AG08396 (cell line): ENCODE measurements at places on chromosomes 4 and X.

GRCh38 chr4:40327340-40327739, 7.8 kb upstream of the CHRNA9 start:
- DNase-seq: no peak

DNA sequence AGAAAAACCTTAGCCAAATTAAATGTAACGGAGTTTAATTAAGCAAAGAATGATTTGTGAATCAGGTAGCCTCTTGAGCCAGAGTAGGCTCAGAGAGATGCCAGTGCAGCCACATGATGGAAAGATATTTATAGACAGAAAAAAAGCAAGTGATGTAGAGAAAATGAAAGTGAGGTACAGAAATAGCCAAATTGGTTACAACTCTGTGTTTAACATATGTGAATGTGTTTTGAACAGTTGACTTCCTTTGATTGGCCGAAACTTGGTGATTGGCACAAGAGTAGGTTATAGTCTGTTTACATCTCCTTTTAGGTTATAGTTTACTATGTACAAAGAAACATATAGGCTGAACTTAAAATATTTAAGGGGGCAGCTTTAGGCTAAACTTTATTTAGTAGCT, 459.9 kb upstream of the BOD1L1 start:
- no peak for DNase-seq

DNA sequence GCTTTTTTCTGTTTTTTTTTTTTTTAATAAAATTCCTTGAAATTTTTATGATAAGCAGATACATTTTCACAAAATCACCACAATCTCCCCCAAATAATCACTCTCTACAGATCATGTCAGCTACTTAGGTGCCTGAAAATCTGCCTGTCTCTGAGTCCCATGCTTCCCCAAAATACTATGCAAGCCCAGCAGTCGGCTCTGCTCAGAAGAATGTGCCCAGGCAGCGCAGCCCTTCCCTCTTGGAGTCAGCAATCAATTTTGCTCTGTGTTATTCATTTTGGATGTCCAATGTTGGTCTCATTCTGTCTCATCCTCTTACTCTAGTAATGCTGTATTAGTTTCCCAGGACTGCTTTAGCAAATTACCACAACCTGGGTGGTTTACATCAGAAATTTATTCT, 24.9 kb upstream of the C1QTNF7 start:
- DNase-seq: no peak

DNA sequence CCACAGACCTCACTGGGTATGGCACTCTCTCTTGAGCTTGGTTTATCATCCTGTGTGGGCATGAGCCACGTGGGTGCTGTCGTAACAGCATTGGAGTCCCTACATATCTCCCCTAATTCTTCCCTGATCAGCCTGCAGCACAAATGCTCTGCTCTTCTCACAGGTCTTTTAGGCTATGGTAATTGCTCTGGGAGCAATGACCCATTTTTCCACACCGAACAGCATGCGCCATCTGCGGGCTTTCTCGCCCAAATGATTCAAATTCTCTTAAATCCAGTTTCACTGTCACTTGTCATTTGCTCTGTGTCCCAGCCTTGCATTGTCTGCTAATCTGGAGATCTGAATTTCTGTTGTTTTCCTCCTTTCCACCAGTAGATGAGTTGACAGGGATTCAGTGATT, 48.9 kb upstream of the GATB start:
- DNase-seq: no peak

DNA sequence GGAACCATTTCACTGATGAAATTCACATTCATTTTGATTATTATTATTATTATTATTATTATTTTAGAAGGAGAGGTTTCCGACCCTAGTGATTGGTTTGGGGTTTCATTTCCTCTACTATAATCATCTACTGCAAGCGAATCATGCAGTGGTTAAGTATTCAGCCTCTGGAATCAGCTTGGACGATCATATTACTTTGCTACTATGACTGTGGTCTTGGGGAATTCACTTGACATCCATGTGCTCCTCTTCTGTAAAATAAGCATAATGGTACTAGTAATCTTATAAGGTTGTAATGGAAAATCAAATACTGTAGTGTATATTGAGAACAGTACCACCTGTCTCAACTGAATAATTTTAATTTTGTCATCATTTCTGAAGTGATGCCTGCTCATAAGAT, 132.1 kb upstream of the SLC4A4 start:
- peak; percentile 39 for DNase-seq

DNA sequence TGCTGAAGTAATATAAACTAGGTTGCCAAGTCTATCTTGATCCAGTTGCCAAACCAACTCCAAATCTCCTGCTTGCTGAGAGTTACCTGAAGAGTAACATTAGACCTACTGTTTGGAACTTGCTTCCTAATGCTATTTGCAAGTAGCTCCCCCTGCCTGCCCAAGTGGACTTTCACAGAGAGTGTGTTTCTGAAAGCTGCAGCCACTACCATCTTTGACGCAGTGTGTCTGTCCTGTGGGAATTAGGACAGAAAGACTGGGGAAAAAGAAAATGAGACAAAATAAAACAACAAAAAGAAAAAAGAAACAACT, 195.0 kb upstream of the HS3ST1 start:
- no peak for DNase-seq

GRCh38 chrX:107871136-107871535, 45.5 kb downstream of the MID2 start:
- DNase-seq: no peak

- DNase-seq: no peak
Measured at GRCh38 chrX:31588355-31588754, 516.5 kb upstream of the FTHL17 start.

GRCh38 chr4:95092766-95093165, 335.0 kb downstream of the BMPR1B start:
- DNase-seq: no peak

GRCh38 chr4:39384563-39384962, 18.4 kb upstream of the RFC1 start:
- DNase-seq: no peak

DNA sequence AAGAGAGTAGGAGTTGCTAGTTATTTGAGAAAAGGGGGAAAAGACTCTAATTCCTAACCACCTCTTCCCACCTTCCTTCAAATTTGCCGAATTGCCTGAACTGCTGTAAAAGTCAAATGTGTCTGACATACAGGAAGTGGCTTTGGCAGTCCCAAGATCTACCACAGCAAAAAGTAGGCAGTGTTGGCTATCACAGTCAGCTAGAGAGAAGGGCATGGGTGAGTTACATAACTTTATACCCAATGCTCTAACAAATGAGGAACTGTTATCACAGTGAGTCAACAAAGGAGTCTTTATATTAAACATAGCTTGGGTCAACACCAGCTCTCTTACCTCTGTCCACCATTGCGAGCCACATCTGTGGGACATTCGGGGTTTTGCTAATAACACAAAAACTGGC, 2.4 kb upstream of the MBNL3 start:
- no peak for DNase-seq

GRCh38 chr4:151792995-151793394, 32.2 kb upstream of the GATB start:
- no peak for DNase-seq

- DNase-seq: no peak
Measured at GRCh38 chr4:21067351-21067750, 367.1 kb downstream of the PACRGL start.

DNA sequence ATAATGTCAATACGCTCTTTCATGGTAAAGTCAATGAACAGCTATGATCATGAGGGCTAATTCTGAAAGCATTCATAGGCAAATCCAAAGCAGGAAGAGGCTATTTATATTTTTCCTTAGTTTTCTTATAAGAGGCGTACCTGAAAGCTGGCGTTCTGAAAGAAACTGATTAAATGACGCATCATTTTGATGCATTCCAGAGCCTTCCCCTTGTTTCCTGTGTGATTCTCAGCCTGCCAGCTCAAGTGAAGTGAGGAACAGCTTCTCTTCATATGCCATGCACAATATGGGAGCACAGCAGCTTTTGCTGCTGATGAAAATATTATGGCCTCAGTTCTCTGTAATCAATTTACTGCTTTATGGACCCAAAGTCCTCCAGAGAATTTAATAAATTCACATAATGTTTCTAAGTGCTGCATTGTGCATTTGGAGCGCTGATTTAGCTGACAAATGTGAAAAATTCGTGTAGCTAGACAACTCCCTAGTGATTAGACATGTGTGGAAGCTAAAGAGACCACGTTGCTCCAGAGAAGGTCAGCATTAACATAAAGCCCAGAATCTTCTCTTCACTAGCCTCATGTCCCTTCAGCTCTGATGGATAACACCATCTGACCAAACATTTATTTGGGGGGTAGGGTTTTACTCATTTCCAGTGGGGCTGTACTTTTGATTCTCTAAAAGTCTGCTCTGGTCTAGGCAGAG, 110.8 kb downstream of the GPAT3 start:
- DNase-seq: no peak

- peak; percentile 22 for DNase-seq
Measured at GRCh38 chrX:155767051-155767875, 113.9 kb upstream of the VAMP7 start.

- no peak for DNase-seq
Measured at GRCh38 chr4:174696657-174697056, 132.4 kb downstream of the GLRA3 start.

DNA sequence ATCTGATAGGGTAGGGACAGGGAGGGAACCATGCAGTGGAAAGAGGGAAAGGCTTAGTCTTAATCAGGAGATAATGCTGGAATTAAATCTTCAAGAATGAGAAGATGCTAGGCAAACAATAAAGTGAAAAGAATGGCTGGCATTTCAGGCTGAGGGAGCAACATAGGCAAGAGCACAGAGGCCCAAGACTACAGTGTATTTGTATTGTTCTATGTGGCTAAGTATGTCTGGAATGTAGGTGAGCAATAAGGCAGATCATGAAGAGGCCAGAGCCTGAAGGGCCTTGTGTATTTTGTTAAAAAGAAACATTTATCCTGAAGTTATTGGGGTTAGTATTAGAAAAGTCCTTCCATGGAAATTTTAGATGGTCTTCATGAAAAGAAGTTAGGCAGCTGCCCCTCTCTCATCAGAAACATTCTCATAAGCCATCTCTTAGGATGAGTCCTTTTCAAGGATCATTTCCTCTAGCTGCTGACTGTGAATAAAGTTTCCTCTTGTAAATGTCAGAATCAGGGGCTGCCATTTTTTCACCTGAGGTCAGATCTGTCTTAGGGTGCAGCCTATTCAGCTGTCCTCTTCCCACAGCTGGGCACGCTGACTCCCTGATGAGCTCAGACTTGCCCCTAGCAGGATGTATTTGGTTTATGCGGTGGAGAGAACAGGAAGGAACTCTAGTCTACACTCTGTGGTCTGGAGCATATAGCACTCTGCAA, 46.3 kb downstream of the ATP10D start:
- DNase-seq: peak; percentile 55

DNA sequence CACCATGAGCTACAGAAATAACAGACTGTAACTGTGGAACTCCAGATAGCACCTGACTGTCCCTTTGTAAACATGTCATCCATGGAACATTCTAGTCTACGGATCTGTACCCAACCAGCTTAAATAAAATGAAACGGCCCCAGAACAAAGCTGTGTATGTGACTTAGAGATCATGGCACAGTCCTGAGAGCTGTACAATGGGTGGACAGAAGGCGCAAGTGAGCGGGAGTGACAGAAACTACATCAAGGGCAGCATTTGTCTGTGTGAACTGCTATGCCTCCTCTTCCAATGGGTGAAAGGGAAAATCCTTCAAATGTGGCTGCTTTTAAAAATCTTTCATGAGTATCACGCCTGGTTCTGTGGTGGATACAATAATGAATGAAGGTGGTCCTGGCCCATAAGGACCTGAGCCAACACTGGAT, 72.5 kb downstream of the FAT1 start:
- no peak for DNase-seq

- DNase-seq: no peak
Measured at GRCh38 chr4:76003035-76003434, 4.3 kb downstream of the CXCL9 start.

GRCh38 chrX:1932231-1932630, 317.4 kb downstream of the ASMT start:
- no peak for DNase-seq

DNA sequence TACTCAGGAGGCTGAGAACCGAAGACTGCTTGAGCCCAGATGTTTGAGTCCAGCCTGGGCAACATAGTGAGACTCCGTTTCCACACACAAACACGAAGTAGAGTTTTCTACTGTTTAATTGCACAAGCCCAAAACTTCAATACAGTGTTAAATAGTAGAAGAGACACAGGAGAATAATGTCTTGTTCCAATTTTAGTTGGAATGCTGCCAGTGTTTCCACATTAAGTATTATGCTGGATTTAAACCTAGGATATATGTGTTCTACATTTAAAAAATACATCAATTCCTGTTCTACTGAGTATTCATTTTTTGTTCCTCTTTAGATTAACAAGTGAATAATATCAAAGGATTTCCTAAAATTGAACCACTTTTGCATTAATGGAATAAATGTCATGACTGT, 91.3 kb downstream of the LCORL start:
- no peak for DNase-seq

DNA sequence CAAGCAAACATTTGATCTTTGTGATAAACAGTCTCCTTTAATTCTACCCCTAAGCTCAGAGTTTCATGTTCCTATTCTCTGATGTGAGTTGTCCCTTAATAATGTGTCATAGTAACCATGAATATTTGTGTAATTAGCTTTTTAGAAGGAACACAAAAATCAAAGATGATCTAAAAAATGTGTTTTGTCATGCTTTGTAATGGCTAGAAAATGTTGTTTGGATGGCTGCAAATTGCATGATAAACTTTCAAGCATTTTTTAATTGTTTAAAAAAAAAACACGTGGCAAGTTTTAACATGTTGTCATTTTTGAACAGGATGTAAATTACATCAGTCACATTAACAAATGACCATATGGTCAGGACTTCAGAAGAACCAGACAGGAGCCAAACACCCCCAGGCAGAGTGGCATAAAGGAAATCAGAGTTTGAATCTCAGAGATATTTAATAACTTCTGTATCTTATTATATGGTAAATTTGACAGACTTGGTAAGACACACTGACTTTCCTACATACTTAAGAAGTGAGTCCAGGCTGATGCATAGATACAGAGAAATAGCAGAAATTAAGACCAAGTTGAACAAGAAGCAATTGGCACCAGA, 223.9 kb upstream of the VEGFC start:
- DNase-seq: peak; percentile 11

- DNase-seq: no peak
Measured at GRCh38 chrX:139931646-139932072, 1.2 kb downstream of the ATP11C start.

DNA sequence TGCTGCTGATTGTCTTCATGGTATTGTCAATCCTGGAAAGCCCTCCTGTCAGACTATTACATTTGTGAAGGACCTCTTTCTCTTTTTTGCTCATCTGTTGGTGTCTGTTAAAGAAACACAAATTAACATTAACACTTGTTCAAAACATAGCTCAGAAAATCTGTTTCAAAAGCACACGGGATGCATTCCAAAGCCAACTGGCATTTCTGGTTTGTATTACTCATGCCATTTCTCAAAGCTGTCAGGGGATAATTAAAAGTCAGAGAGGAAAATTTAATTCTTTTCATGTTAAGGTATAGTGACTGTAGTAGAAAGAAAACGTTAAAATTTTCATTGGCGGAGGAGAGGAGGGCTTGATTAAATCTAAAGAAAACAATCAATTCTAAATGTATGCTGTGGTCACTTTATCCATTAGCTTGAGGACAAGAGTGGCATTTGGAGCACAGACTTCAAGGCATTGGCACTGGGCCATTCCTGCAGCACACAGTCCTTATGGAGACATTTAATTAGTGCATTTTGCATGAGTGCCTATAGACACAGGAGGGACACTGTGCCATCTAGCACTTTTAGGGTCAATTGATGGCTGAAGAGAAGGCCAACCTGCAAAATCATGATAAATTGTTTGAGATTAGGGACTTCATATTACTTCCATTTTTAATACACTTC, 21.2 kb upstream of the GLRA2 start:
- DNase-seq: no peak
